ENCODE measurements at places on chromosomes 3 and 15. TPM values are rescaled to one million over a fixed set of nuclear protein-coding genes. Genes with fewer than 3 reads are reported as not detected.

The ROPN1 gene
- not detected for polyA plus RNA-seq

GRCh38 chr3:33391255-33391995 is 48.8 kb downstream of the UBP1 start:
- no peak overlapping the region for H3K4me3 ChIP-seq
- no peaks in the 10 kb centered on the region for H3K4me1 ChIP-seq
- H3K27ac ChIP-seq: no peak overlapping the region
- H3K36me3 ChIP-seq: no peaks in the 10 kb centered on the region
- H3K27me3 ChIP-seq: no peaks in the 10 kb centered on the region

DNA sequence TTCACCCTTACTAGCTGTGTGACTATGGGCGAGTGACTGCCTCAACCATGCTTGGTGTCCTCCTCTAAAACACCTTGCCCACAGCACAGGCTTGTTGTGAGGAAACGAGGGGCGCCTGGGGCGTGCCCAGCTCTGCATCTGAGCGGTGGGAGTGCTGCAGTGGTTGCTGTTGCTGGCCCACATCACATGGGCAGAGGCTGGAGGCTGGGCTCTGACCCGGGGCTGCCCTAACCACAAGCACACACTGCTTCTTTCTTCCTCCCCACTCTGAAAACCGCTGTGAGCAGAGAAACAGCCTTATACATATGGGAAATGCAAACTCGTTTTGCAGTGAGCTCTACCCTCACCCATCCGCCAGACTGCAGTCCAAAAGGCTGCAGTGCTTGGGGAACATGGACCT is 74.8 kb upstream of the RPL32 start:
- no peaks in the 10 kb centered on the region for H3K27me3 ChIP-seq
- no peaks in the 10 kb centered on the region for H3K4me1 ChIP-seq
- no peak overlapping the region for H3K4me3 ChIP-seq
- H3K27ac ChIP-seq: no peak overlapping the region
- H3K36me3 ChIP-seq: peaks cover 3% of the 10 kb centered on the region

The WNT5A gene
- 1.3 TPM for polyA plus RNA-seq

The ANKRD63 gene
- not detected for polyA plus RNA-seq

The MESP2 gene
- polyA plus RNA-seq: 0.12 TPM

The ACAP2 gene
- 7.3 TPM for polyA plus RNA-seq

The GOLGA6A gene
- not detected for polyA plus RNA-seq

GRCh38 chr15:77836121-77836692 is 203.5 kb upstream of the LINGO1 start:
- no peak for DNase-seq
- H3K27me3 ChIP-seq: no peaks in the 10 kb centered on the region
- no peak overlapping the region for H3K27ac ChIP-seq
- H3K36me3 ChIP-seq: no peaks in the 10 kb centered on the region

DNA sequence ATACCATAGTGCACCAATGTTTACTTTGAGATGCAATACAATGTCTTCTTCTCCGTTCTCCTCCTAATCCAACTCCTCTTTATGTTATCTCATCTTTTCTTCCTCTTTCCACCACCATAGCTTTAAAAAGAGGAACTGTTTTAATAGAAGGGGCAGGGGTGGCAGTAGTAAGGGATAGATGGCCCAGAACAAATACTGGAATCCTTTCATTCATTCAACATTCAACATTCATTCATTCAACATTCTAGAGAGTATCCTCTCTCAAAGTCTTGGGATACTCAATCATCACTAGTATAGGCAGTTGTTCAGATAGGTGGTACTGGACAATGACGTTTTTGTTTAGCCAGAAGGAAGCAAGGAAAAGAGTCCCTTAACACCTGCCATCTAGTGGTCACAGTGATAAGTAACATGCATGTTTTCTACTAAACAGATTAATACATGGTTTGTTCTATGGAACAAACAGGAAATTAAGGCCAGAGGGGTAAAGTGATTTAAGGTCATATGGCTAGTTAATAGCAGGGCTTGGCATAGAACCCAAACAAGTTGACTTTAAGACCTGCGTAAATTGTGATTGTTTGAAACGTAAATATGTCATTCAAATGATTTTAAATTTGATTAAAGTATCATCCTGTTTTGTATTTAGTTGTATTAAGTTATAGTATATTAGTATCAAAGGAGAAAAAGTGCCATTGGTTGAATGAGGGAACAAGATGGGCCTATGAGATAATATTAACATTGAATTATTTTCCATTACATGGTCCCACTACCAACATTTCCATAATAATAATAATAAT is 26.9 kb upstream of the EHHADH start:
- H3K36me3 ChIP-seq: no peaks in the 10 kb centered on the region
- no peak overlapping the region for H3K4me3 ChIP-seq
- H3K27me3 ChIP-seq: no peaks in the 10 kb centered on the region
- peaks cover 20% of the 10 kb centered on the region for H3K4me1 ChIP-seq

GRCh38 chr3:139006051-139006716 is at the start of gene PRR23A:
TSS of gene PRR23A (minus strand) at chr3:139006268. CDS start at chr3:139006268, 0 bp downstream.
- H3K27ac ChIP-seq: no peak within 1 kb of the TSS
- H3K4me3 ChIP-seq: no peak within 1 kb of the TSS
- no peaks in the 10 kb centered on the region for H3K4me1 ChIP-seq
- no peak for DNase-seq
- no peaks in the 10 kb centered on the region for H3K36me3 ChIP-seq
- H3K27me3 ChIP-seq: no peaks in the 10 kb centered on the region

The ALG1L2 gene
- not detected for polyA plus RNA-seq

The CMTM8 gene
- polyA plus RNA-seq: 11.0 TPM

The SH2D7 gene
- 0.19 TPM for polyA plus RNA-seq

The ABI3BP gene
- polyA plus RNA-seq: 3.6 TPM

DNA sequence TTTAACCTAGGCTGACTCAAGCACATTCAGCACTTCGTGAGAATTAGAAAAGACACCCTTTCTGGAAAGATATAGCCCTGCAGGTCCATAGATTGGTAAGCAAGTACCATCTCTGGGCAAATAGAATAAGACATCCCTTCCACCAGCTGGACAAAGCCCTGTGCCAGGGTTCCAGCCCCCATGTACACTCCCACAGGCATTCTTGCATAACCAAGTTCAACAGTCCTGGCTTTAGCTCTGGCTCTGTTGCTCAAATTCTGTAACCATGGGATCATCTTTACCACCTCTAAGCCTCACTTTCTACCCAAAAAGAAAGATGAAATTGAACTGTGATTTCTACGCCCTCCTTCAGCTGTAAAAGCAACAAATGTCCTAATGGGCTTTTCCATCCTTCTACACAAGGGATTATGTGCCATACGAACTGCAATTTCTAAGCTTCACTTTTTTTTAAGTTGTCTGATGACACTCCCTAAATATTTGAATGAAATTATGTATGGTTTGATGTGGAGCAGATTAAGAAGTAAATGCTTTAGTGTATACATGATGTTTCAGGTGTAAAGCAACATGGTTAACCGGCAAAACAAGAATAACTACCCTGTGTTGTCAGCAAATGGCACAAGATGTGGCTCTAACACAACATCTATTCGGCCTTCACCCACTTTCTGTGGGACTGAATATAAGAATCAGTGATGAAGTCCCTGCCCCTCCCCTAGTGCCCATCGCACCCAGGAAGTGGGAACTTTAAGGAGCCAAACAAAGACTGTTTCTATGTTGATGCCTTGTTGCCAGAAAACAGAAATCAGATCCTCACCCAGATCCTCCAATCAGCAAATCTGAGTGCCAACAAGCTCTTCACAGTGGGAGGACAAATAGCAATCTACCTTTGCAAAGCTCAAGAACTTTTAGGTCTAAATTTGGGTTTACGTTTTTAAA is 165.7 kb downstream of the P3H2 start:
- no peaks in the 10 kb centered on the region for H3K27me3 ChIP-seq
- no peak overlapping the region for H3K27ac ChIP-seq
- no peak for DNase-seq
- no peak overlapping the region for H3K4me3 ChIP-seq

The KLHL40 gene
- polyA plus RNA-seq: not detected

DNA sequence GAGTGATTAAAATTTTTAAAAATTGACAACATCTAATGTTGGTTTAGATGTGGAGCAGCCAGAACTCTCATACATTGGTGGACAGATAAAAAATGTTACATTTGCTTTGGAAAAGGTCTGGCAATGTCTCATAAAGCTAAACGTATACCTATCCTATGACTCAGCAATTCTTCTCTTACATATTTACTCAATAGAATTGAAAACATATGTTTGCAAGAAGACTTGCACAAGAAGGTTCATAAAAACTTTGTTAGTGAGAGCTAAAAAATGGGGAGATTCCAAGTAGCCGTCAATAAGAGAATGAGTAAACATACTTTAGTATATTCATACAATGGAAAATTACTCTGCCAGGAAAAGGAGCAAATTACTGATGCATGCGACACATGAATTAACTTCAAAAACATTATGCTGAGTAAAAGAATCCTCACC is 30.0 kb downstream of the MASP1 start:
- no peak overlapping the region for H3K27ac ChIP-seq
- H3K27me3 ChIP-seq: no peaks in the 10 kb centered on the region
- no peak for DNase-seq
- H3K36me3 ChIP-seq: no peaks in the 10 kb centered on the region

DNA sequence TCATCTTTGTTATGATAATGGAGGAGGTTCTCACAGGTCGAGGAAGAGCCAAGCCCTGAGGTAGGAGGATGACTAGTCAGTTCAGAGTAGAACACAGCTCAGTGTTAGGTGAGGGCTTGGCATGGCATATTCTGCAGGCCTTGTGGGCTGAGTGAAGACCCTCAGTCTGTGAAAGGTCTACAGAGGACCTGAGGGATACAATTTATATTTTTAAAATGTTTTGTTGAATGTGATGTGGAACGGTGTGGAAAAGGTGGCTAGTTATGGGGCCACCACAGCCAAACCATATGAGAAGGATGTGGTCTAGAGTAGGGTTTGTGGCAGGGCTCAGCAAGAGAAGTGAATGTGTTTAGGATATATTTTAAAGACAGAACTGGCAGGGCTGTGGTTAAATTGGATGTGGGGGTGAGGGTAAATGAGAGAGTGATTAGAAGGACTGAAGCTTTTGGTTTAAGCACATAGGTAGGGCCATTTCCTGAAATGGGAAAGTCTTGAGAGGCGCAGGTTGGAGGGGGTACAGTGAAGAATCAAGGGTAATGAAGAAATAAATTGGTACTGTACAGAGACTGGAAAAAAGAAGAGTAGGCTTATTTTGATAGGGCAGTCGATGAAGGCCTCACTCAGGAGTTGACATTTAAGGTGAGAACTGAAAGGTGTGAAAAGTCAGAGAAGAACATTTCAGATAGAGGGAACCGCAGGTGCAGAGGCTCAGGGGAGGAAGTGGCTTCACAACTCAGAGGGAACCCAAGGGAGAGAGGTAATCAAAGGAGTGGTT is 60.5 kb downstream of the SPTSSB start:
- H3K36me3 ChIP-seq: no peaks in the 10 kb centered on the region
- H3K4me3 ChIP-seq: no peak overlapping the region
- DNase-seq: no peak
- H3K27ac ChIP-seq: no peak overlapping the region

Data from pancreas (tissue), 10 donors.